ENCODE measurements at places on chromosomes 1 and 21.

GRCh38 chr1:175192630-175193526 is at the start of gene KIAA0040:
Gene KIAA0040 (minus strand): TSS chr1:175192776. CDS start chr1:175161013, 31,763 bp downstream.
- DNase-seq = no peak

DNA sequence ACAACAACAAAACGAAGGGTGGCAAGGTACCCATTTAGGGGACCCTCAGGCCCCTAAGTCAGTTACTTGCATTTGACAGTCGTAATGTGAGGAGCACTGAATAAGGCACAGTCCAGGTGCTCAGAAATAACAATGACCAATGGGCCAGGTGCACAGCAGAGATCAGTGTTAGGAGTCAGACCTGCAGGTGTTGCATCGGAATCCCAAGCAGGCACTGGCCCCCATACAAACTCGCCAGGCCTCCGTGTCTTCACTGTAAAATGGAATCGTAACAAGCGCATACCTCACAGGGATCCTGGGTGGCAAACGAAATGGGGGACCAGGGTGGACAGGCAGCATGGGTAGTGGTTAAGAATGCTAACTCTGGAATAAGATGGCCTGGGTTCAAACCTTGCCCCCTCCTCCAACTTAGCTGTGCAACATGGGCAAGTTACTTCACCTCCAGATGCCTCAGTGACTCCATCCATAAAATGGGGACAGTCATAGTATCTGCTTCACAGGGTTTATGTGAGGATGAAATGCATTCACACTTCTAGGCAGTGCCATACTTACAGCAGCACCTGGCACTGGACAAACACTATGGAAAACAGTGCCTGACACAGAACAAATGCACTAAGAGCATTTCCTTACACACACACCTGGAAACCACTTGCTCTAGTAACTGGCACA is 20.2 kb downstream of the RCAN1 start:
- DNase-seq = no peak

DNA sequence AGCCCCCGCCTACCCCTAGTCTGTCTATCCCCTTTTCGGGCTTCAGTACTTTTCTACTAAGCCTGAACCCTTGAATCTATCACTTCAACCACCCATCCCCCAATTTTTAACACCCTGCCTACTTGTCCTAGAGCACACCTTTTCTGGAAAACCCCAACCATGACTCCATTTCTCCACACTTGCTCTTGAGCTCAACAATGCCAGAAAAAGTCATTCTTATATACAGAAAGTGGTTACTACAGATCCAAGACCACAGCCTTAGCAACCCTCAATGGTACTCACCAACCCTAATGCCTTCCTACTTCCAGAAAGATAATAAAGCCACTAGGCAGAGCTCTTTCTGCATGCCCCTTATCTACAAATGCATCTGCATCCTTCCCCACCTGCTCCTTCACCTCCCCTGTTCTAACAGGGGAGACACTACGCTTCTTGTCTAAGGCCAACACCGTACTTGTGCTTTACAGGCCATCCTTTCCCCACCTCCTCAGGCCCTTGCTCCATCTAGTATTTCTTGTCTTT is 41.2 kb downstream of the DMAP1 start:
- DNase-seq = no peak

GRCh38 chr1:156379420-156380165 is 10.6 kb downstream of the RHBG start:
- no peak for DNase-seq
